Stimulated activated CD4-positive, alpha-beta T cell treated with anti-CD3 and anti-CD28 coated beads, Interleukin-4, amount 100 ng/mL, for 48 hours (primary cell): ENCODE measurements at places on chromosomes 12 and 14.
A peak's percentile ranks its signal among the peaks of the same experiment; 100 is the strongest.

- no peak for DNase-seq
Observed at GRCh38 chr12:9731393-9731792, 1.5 kb downstream of the CLECL1 start.

GRCh38 chr12:6620137-6620884 is 13.1 kb upstream of the CHD4 start:
- no peak for DNase-seq

DNA sequence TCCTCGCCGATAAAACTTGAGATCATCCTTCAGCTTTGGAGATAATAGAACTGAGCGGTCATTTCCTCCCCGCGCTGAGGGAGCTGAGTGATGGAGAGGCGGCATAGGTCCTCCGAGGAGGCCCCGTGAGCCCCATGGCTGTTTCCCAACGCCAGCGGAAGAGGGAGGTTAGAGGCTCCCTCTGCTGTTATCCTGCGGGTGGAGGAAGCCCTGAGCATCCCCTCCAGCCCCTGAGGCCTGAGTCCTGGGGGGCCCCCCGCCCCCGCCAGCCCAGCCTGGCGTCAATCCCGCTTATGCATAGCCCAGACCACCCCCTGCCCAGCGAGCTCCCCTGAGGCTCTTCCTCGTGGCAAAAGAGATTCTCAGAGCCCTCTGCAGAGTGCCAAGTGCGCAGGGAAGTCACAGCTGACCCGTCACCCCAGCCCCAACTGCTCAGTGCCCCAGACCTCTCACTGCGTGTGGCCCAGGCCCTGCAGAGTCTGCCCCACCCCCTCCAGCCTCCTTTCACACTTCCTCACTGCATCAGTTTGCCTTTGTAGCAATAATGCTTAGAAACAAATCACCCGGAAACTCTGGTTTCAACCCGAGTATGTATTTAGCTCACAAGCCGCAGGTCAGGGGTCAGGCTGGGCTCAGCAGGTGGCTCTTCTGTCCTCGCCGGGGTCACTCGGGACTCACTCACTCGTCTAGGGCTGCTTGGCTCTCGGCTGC is 44.7 kb upstream of the GALNT9 start:
- DNase-seq: no peak

- DNase-seq: no peak
Observed at GRCh38 chr12:4766445-4766844, 46.2 kb downstream of the GALNT8 start.

GRCh38 chr12:44510510-44510909 is 365.6 kb downstream of the NELL2 start:
- no peak for DNase-seq

DNA sequence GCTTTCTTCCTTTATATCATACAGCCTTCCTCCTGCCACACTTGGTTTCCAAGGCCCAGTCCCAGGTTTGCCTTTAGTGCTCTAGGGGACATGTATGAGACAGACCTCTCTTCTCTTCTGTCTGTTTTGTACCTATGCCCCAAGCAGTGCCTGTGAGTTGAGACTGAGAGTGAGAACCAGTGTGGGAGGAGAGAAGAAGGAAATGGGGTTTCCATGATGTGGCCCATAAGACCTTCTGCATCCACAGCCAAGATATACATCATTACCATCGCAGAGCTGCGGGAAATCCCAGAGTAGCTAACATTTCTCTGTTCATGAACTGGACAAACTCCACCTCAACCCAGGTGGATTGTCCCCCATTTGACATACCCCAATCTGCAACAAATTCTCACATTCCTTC is 2.8 kb downstream of the TESPA1 start:
- no peak for DNase-seq

- no peak for DNase-seq
Observed at GRCh38 chr14:70838076-70838475, 28.8 kb upstream of the MAP3K9 start.

GRCh38 chr12:14239350-14239934 is 126.0 kb upstream of the ATF7IP start:
- DNase-seq: no peak

GRCh38 chr12:122310626-122311333 is 44.5 kb upstream of the VPS33A start:
- no peak for DNase-seq

DNA sequence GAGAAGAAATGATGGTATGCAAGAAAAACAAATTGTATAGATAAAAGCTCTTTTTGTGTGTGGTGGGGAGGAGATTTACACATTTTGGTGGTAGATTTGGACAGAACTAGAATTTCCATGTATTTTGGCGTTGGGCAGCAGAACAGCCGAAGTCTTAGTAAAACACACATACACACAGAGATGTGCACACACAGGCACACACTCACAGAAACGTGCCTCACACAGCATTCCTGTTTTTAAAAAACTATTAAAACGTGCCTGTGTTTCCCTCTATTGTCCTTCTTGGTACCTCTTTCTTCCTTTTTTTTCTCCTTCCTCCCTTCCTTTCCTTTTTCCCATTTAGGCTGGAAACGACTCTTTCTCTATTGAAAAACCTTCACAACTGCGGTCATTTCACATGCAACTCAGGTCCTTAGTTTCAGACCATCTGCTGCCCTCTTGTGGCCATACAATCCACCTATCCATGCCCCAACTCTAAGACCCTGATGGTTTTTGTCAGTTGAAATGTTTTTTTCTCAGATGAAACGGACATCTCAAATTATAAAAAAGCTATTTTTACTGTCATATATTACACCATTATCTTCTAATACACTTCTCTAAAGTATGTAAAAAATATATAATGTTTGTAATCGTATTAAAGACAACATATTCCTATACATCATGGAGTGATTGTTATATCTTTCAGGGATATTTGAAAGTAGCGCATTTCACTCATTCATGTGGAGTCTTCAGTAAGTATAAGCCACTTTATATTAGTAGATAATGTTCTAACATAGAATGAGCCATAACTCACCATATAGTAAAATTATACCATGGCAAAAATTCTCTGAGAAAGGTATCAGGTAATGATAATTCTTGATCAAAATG is 386.7 kb upstream of the NOVA1 start:
- peak; percentile 4 for DNase-seq

DNA sequence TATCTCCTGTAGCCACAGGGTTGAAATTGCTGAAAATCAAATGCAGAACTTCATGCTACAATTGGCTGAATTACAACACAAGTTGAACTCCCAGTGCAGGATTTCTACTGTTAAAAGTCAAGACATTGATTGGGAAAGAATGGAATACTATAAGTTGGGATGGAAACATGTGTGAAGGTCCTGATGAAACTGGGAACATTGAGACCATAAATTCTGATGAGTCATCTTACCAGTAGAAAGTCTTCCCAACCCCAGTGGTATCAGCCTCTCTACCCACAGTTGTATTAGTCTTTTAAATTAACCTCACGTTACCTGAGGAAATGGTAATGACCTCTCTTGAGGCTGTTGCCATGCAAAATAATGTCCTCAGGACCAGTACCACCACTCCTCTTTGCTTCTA is 27.4 kb upstream of the DYRK2 start:
- DNase-seq: no peak

DNA sequence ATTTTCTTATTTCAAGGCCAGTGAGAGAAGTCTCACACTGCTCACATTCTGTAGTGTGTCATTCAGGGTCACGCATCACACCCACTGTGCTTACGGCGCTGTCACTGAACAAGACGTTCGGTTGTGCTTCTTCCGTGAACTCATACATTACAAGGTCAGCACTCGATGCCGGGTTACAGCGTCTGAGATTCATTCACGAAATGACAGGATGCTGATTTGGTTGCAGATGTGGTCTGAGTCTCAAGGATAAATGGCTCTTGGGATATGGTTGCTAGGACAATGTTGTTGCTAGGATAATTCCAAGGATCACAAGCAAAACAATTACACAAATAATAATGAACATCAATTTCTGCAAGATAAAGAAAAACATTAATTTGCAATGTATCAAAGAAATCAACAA is 47.4 kb downstream of the STX2 start:
- DNase-seq: no peak

GRCh38 chr14:40599725-40600124 is 1007.0 kb upstream of the LRFN5 start:
- no peak for DNase-seq

DNA sequence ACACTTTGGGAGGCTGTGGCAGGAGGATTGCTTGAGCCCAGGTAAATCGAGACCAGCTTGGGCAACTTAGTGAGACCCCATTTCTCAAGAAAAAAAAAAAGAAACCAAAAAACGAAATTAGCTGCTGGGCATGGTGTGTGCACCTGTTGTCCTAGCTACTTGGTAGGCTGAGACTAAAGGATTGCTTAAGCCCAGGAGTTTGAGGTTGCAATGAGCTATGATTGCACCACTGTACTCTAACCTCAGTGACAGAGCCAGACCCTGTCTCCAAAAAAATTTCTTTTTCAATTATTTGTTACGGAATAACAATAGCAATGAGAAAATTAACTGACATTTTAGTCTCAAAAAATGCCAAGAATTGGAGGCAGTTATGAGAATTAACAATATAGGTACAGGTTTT is 128.0 kb downstream of the CCDC91 start:
- no peak for DNase-seq

DNA sequence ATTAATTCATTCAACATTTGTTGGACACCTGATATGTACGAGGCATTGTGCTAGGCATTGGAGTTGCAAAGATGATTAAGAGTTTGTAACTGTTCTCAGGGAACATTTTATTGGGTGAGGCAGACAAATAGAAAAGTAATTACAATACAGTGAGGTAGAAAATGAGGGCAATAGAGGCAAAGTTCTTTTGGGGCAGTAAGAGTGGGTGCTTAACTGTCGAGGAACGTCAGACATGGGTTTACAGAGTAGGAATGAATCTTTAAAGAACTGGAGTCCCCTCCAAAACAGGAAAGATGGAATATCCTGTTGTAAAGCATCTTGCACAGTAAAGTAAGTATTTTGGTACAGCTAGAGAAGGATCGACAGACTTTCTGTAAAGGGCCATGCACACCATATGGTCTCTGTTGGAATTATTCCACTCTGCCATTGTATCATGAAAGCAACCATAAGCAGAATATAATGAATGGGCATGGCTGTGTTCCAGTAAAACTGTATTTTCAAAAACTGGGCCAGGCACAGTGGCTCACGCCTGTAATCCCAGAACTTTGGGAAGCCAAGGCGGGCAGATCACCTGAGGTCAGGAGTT is 9.1 kb downstream of the CREBL2 start:
- DNase-seq: no peak

DNA sequence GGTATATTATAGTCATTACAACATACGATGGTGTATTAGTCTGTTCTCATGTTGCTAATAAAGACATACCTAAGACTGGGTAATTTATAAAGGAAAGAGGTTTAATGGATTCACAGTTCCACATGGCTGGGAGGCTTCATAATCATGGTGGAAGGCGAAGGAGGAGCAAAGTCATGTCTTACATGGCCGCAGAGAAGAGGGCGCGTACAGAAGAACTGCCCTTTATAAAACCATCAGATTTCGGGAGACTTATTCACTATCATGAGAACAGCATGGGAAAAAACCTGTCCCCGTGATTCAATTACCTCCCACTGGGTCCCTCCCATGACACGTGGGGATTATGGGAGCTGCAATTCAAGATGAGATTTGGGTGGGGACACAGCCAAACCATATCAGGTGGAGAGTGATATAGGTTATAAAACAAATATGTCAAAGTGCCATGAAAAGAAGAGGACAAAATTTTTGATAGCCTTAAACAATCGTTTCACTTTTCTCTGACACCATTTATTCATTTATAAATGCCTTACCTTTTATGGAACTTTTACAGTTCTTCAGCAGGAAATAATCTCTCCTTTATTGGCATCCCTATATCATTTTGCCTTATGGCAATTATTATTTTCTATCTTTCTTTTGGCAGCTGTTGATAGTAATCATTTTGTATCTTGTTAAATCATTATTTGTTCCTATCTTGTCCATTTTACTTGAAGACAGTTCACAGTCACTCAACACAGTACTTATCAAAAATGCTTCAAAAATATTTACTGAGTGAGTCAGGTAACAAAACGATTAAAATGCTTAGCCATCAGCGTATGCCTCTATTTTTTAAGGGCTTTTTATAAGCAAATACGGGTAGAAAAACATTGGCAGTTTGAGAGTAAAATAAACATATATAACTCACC is 196.0 kb downstream of the RAD51B start:
- DNase-seq: no peak

DNA sequence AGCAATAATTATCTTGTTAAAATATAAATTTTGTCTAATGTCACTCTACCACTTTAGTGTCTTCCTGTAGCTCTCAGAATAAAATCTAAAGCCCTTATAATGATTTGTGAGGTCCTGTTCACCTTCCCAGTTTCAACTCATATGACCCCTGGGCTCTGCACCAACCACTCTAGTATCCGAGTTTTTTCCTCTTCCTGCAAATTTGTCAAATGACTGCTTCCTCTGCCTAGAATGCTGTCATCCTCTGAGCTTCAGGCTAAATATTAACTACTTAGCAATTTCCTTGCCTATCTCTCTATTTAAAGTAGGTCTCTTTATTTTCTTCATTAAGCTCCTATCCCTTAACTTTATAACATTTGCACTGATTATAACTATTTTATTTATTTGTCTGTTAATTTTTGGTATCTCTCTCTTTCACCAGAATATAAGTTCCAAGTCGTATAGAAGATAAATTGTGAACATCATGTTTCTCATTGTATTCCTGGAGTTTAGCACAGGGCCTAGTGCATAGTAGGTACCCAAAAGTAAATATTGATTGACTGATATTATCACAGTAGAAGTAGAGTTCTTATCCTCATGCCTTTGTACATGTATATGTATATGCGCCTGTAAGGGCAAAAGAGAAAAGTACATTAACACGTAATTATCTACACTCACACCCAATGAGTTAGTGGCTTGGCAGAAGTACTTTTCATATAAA is 196.0 kb downstream of the BCAT1 start:
- DNase-seq: no peak

- no peak for DNase-seq
Observed at GRCh38 chr12:47757840-47758583, 668 bp downstream of the RAPGEF3 start.

GRCh38 chr12:132765361-132765760 is 3.7 kb upstream of the ANKLE2 start:
- DNase-seq: no peak

GRCh38 chr12:105329926-105330282 is 587 bp upstream of the C12orf75 start:
- DNase-seq: no peak

DNA sequence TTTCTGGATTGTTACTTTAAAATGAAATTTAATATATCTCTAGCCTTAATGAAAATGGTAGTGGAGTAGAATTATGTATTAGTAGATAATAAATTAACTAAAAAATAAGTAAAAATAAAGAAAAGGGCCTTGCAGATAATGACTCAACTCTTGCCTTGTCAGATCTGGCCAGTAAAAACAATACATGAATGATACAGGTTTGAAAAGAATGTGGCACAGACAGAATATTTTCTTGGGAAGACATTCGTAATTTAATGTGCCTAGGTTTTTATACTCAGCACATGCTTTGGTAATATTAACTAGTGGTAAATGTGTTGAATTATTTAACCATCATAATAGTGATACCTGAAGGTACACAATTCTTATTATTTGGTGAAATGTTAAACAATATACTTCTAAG is 28.3 kb downstream of the ATF7IP start:
- DNase-seq: no peak

- DNase-seq: no peak
Observed at GRCh38 chr12:44509471-44509870, 366.6 kb downstream of the NELL2 start.
